MG63 (cell line): ENCODE measurements at places on chromosomes 13 and 19. TPM values are rescaled to one million over a fixed set of nuclear protein-coding genes. Genes with fewer than 3 reads are reported as not detected.

DNA sequence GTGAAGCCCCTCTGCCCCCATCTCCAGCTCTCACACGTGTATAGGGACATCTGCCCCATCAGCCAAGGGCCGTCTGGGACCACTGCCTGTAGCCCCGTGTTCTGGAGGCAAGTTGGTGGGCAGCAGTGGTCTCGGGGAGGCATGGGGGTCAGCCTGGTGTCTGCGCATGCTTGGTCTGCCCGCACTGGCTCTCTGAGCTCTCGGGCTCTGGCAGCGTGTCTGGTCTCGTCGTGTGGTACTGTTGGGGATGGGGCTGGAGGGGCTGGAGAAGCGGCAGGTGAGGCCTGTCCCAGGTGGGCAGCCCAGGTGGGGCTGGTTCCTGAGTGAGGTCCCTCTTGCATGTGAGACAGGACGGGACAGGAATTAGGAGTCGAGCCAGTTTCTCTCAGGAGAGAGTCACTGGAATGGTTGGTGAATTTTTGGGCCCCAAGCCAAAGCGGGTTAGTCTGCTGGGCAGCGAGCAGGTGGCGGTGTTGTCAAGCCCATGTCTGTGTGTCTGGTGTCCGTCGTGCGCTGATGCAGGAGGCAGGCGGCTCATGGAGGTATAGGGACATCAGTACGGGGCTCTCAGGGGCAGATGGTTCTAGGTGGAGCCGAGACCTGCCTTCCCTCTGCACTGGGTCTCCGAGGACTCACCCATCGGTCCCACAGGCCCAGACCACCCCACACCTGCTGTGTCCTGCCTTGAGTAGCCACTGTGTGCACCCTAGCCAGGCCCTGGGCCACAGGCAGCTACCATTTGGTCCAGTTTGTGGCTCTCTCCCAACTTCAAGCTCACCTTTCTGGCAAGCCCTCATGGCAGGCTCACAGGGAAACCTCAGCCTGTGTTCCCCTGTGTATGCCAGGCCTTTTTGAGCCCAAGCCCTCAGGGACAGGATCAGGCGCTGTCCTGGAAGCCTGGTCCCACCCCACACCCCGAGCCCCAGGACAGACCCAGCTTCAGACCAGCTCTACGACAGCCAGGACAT lies 18.2 kb downstream of the COMP start:
- DNase-seq: no peak

DNA sequence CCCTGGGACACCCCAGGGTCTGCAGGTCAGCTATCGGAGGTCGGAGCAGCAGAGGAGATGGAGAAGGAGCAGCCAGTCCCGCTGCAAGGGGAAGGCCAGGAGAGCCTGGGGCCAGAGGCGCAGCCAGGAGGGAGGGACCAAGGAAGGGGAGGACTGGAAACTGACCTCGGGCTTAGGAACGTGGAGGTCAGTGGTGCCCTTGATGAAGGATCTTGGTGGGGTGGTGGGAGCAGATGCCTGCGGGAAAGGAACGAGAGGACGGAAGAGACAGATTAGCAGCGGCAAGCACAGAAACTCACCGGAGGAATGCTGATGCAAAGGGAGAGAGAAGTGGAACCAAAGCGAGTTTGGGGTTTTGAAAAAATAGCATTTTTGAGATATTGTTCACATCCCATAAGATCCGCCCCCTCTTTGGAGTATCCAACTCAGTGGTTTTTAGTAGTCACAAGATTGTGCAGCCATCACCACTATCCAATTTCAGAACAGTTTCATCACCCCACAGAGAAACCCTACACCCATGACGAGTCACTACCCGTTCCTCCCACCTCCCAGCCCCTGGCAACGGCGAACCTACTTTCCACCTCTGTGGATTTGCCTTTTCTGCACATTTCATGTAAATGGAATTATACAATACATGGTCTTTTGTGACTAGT lies 22.1 kb downstream of the PLEKHF1 start:
- DNase-seq: peak; percentile 93

DNA sequence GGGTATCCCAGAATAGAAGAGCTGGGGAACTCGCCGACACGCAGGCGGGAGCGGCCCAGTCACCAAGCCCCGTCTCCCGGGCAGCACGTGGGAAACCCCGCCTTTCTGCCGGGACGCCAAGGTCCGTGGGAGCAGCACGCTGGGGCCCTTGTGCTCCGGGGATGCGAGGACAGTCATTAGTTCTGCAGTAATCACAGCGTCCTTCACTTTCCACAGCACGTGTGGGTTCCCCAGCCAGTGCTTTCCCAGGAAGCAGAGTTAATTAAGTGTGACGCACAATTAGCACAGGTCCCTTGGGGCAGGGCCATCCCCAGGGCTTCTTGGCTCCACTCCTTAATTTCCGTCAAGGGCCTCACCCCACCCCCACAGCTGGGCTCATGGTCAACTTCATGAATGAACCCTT lies 64.3 kb upstream of the C13orf46 start:
- no peak for DNase-seq

DNA sequence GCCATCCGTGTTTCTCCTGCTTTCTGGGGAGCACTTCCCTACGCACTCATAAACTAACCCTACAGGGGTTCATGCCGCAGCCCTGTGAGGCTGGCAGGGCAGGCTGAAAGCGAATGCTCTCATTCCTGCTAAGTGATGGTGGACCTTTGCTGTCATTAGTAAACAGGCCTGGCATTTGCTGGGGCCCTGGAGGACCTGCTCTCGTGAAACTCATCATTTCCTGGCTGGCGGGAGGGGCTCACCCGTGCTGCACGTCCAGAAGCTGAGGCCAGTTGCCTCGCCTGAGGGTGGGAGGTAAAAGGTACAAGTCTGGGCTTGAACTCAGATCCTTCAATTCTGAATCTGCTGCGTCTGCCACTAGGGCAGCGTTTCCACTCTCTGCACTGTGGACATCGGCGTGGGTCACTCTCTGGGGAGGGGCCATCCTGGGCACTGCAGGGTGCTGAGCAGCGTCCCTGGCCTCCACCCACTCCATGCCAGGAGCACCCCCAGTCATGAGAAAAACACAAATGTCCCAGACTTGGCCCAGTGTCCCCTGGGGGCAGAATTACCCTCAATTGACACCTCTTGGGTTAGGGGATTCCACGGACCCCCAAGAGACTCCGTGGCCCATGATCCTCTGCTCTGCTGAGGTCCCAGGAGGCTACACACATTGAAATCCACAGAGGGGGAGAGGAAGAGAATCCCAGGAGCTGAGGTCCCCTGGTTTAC lies 7.0 kb downstream of the MOB3A start:
- DNase-seq: peak; percentile 39

DNA sequence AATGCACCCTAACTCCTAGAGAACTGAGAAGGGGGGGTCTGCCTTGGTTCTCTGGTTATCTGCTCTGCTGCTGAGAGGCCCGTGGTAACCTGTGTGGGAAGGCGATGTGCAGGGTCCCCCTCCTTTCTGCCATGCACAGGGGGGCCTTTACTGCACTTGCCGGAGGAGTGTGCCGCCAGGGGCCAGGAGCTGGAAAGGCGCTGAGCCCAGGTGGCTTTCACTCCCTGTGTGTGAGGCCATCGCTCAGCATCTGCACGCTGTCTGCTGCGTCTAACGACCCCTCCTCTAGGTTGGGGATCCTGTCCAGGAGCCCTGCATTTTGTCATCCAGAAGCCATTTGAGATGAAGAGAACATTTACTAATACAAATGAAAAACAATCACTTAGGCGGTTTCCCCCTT lies 37.0 kb upstream of the TEX29 start:
- DNase-seq: no peak

GRCh38 chr13:31965361-31966066 lies 66.1 kb upstream of the FRY start:
- DNase-seq: peak; percentile 37

GRCh38 chr13:111482806-111483620 lies 162.6 kb downstream of the TEX29 start:
- no peak for DNase-seq

GRCh38 chr19:2110822-2111221 lies 14.1 kb downstream of the IZUMO4 start:
- no peak for DNase-seq

DNA sequence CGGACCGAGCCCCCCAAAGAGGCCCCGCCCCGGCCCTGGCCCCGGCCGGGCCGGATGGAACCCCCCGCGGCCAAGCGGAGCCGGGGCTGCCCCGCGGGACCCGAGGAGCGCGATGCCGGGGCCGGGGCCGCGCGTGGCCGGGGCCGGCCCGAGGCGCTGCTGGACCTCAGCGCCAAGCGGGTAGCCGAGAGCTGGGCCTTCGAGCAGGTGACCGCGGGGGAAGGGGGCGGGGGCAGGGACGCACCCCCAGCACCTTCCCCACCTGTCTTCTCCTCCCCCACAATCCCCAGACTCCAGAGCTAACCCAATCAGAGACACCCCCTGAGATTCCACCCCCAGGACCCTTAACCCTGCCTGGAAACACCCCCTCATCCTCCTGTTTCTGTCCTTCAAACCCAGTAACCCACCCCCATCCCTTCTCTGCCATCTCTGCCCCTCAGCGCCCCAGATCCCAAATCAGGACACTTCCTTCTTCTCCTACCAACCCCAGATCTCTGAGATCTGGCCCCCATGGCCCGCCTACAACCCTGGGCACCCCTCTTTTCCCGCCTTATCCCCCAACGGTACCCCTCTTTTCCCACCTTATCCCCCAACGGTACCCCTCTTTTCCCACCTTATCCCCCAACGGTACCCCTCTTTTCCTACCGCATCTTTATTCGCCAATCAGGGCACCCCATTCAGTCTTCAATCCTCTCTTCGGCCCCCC lies 505 bp downstream of the ZSWIM4 start:
- peak; percentile 49 for DNase-seq

DNA sequence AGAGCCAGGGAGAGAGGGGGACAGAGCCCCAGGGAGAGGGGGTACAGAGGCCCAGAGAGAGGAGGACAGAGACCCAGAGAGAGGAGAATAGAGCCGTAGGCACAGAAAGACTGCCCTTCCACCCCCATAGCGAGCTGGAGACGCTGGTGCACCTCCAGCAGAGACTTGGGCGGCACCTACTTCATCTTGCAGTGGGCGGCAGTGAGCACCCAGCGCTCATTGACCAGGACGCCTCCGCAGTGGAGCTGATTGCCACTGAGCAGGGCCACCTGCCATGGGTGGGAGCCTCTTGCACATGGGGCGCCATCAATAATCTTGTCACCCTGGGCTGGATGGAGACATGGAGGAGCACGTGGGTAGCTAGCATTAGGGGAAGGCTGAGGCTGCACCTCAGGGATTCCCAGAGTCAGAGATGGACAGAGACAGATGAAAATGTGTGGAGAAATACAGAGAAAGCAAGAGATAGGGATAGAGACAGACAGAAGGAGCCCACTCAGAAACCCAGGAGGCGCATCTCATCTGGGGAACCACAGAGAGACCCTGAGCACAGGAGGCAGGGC lies 2.0 kb downstream of the KLK7 start:
- DNase-seq: no peak

DNA sequence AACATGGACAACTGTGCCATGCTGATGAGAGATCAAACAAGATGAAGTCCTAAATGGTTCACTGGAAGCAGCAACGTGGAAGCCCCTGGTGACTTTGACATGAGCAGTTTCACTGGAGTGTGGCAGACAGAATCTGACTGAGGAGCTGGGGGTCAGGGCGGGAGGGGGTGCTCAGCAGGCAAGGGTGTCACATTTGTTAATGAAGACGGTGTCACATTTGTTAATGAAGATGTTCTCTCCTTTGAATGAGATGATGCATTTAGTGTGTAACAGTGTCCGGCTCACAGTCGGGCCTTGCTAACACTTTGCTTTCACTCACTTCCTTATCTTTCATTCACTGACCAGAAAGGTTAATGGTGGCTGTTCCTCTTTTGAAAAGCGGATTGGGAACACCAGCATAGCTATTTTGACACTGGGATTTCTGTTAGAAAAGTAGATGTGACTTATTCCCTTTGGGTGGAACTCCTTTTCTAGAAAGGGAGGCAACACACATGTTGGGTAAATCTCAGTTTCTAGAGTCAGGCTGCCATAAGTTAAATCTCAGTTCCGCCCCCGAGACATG lies 693.7 kb downstream of the UQCRFS1 start:
- DNase-seq: no peak

- peak; percentile 99 for DNase-seq
Measured at GRCh38 chr19:41263850-41264580, at the start of gene HNRNPUL1. Gene HNRNPUL1 (plus strand): TSS chr19:41264372. CDS start chr19:41264504, 132 bp downstream.

DNA sequence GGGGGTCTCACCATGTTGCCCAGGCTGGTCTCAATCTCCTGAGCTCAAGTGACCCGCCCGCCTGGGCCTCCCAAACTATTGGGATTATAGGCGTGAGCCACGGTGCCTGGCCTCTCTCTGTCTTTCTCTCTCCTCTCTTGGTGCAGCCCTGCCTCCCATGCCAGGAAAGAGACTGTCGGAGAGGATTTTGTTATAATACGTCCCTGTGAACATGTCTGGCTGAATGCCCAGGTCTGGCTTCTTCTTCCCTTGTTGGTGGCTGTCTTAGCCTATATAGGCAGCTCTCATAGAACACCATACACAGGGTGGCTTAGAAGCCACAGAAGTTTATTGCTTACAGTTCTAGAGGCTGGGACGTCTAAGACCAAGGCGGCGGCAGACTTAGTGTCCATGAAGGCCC lies 46.4 kb downstream of the PEX11G start:
- no peak for DNase-seq

GRCh38 chr19:13718733-13719132 lies 45.6 kb upstream of the MRI1 start:
- DNase-seq: peak; percentile 91

GRCh38 chr19:35458731-35459391 lies 10.8 kb downstream of the FFAR2 start:
- DNase-seq: no peak

DNA sequence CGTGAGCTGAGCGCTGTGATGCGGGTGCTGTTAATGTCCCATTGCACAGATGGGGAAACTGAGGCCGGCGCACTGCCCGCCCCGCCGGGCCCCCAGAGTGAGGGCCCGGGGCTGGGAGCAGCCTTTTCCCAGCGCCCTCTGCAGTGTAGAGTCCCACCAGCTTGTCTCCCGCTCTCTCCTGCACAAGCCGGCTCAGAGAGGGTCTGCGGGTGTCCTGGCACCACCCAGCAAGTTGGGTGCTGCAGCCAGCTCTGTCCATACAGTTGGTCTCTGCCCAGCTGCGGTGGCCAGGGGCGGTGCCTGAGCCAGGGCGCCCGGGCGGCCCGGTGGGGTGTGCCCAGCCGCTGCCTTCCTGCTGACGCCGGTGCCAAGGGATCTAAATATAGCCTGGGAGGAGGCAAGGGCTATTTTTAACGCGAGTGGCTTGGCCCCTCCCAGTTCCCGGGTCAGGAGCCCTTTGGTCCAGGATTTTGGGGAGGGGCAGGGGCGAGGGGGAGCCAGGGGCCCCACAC lies 19.3 kb downstream of the GADD45B start:
- peak; percentile 82 for DNase-seq

GRCh38 chr19:6674868-6675305 lies 4.9 kb upstream of the TNFSF14 start:
- DNase-seq: peak; percentile 71

DNA sequence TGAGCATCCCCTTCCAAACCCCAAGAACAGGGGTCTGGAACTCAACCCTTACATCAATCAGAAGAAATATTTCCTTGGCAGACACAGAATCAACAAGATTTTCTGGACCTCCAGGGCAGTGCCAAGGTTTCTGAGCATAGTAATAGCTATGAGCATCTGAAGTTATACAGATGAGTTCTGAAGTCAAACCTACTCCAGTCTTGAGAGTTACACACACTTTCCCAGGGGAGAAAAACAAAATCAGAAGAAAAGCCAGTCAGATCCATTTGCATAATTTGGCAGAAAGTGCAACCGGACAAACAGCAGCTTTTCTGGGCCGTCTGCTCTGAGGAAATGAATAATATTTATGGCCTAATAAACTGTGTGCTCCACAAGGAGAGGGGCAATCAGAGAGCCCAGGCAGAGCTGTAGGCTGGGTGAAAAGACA lies 93.1 kb downstream of the KL start:
- DNase-seq: peak; percentile 51

The ZFP14 gene
- total RNA-seq: 1.3 and 1.7 TPM in 2 replicates

The TNFSF9 gene
- 4.5 and 10.5 TPM in 2 replicates for total RNA-seq

The PNMA8B gene
- not detected in 2 replicates for total RNA-seq

The LRRC63 gene
- total RNA-seq: 0.16 TPM in 1 of 2 replicates, not detected in the other

The POSTN gene
- 10.5 and 15.1 TPM in 2 replicates for total RNA-seq

The ZNF493 gene
- total RNA-seq: 0.46 and 0.84 TPM in 2 replicates

The MEX3D gene
- 26.0 and 27.5 TPM in 2 replicates for total RNA-seq

The TNFSF13B gene
- 0.74 TPM in 1 of 2 replicates, not detected in the other for total RNA-seq
